ENCODE measurements at places on chromosomes 3 and 15.

DNA sequence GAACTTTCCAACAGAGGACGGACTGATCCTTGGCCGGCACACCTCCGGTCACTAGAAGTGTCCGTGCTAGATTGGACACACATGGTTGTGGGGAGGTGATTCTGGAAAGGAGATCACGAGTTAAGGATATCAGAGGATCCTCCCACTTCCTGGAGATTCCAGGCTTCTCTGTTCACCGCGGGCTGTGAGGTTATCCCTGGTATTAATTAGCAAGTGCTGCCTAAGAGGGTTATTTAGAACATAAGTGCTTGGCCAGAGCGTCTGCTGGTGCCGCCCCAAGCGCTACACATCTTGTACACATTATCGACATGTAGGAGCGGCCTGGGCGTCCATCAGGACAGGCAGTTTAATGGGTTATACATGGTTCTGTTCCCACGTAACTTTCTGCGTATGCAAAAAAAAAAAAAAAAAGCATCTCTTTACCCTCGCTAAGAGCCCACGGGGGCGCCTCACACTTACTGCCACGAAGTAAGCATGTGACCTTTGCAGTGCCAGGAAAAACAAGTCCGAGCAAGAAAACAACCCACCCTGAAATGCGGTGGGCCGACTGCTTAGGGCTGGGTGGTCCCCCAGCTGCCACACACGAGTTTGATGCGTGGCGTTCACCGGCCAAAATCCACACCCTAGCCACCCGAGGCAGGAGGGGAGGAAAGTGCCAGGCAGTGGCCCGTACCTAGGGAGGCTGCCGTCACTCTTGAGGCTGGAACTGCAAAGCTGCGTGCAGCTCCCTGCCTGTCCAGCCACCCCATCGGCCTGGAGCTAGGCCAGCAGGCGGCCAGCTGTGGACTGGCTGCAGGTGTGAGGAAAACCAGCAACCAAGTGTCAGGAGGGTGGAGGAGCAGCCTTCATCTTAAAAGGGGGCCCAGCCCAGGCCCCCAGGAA, 78.0 kb downstream of the CPN2 start:
- no peak for DNase-seq

DNA sequence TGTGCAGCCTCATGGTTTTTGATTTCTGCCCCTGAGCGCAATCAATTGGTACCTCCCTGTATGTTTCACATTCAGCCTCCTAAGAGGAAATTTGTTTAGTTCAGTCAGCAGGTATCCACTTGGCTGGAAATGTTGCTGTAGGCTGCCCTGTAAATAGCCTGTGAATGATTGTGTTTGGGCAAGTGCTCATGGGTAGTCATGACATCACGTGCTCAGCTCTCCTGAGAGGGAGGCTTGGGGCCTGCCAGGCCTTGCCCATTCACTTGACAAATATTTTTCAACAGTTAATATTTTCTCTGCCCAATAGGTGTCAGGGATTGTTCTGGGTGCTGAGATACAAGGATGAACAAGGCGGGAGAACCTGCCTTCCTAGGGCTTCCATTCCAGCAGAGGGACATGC, 13.3 kb downstream of the HRH1 start:
- DNase-seq = no peak

DNA sequence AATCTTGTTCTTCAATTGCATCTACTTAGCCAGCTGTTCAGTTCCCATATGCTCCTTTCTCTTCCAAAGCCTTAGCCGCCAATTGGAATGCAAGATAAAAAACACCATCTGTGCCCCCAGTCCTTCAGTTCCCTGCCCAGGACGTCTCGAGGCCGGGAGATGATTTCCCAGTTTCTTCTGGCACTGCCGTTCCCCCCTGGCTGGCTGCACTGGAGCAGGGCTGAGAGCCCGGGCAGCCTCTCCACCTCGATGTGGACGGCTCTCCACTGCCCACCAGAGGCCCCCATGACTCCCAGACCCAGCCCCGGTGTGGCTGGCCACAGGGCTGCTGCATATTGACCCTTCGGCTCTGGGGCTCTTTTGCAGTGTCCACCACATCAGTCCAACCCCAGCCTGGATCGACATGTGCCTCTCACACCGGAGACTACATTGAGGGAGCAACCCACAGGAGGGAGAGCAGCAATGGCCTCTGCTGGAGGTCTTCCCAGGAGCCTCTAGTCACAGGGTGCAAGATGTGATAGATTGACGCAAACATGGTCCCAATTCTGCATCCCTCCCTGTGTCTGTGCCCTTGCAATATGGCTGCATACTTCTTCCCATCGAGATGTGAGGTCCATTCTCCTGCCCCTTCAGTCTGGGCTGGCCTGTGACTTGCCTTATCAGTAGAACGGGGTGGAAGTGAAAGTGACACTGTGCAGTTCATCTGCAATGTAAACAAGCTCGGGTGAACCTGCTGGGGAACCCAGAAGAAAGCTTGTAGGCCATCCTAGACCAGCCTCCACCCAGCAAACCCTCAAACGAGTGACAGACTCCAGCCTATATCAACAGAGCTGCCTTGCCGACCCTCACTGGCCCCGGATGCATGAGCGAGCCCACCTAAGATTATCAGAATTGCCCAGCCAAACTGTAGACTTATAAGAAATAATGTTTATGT, 52.3 kb upstream of the PRR20G start:
- no peak for DNase-seq

DNA sequence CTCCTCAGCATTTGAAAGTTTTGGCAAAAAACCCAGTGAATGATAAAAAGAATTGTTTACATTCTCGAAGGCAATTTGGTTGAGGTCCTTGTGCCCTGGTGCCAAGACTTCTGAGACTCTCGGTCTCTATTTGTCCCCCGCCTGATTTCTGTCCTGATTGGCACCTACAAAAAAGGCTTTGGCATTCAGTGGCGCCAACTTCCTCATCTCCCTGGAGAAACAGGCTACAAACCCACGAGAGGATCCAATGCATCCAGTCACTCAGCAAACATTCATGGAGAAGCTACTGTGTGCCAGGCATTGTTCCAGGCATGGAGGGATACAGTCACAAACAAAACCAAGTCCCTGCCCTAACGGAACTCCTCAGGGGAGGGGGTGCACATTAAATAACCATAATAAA, 42.7 kb downstream of the HES1 start:
- DNase-seq = no peak

GRCh38 chr15:90038632-90039095, 37.5 kb downstream of the ZNF710 start:
- DNase-seq = no peak

GRCh38 chr3:34183611-34184340, 385.3 kb downstream of the PDCD6IP start:
- no peak for DNase-seq

- no peak for DNase-seq
Observed at GRCh38 chr15:62715946-62716345, 326.6 kb upstream of the TPM1 start.
